Aorta (tissue), 5 donors: ENCODE measurements at places on chromosomes 2 and 18. TPM values are rescaled to one million over a fixed set of nuclear protein-coding genes. Genes with fewer than 3 reads are reported as not detected.

- no peak for DNase-seq
Observed at GRCh38 chr2:206993964-206994363, 54.6 kb downstream of the CPO start.

CYRIA gene
- total RNA-seq = 24.9 TPM

DNA sequence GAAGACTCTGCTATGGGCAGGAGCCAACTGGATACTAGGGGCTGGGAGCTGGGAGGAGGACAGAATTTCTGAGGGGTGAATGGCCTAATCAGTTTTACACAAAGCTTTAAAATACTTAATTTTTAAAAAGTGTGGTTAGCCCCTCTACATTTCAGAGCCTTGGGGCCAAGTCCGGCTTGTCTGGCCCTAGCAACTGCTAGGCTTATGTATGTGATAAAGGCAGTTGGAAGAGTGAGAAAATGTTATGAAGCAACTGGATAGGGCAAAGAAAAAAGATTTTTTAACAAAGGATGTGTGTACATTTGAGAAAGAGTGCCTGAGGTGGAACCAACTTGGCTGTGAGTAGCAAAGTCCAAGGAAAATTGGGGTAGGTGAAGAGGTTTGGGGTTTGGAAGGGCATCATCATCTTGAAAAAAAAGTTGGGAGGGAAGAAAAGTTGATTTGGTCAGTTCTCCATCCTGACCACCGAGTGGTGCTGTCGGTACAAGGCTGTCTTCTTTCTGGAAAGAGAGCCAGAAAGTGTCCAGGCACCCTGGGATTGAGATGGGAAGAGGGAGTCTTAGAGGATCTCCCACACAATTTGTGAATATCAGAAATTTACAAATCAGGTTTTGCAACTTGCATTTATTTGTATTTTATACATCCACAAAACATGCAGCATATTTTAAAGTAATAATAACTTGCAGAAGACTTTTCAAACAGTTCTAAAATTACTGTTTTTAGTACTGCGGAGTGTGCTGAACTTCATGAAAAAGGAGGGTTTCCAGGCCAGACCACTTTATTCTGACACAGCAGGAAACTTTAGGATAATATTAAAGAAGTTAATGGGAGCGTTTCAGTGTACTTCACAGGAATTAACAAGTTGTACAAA is 10.5 kb upstream of the CDK15 start:
- no peak for DNase-seq

- no peak for DNase-seq
Observed at GRCh38 chr2:175734686-175735085, 267.4 kb downstream of the LNPK start.

DNA sequence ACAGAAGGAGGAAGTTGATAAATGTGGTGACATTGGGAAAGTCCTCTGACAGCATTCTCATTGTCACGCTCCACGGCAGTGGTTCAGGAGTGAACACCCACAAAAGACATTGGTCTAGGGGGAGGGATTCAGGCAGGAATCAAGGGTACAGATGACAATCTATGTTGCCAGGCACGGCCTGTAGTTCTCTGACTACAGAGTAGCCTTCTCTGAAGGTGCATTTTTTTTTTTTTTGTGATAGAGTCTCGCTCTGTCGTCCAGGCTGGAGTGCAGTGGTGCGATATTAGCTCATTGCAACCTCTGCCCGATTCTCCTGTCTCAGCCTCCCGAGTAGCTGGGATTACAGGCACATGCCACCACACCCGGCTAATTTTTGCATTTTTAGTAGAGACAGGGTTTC is 7.4 kb upstream of the MOB1A start:
- DNase-seq = peak; percentile 73

CXCR1 gene
- total RNA-seq = 1.8 TPM

GRCh38 chr2:163191372-163191771 is 352.8 kb upstream of the KCNH7 start:
- no peak for DNase-seq

- DNase-seq = no peak
Observed at GRCh38 chr2:146123714-146124113, 1603.8 kb upstream of the ZEB2 start.

GRCh38 chr18:45851161-45851925 is 25.9 kb downstream of the SIGLEC15 start:
- no peak for DNase-seq

- no peak for DNase-seq
Observed at GRCh38 chr2:206801418-206802189, 36.2 kb downstream of the FASTKD2 start.

- no peak for DNase-seq
Observed at GRCh38 chr2:52862801-52863200, 904.8 kb upstream of the CHAC2 start.

DNA sequence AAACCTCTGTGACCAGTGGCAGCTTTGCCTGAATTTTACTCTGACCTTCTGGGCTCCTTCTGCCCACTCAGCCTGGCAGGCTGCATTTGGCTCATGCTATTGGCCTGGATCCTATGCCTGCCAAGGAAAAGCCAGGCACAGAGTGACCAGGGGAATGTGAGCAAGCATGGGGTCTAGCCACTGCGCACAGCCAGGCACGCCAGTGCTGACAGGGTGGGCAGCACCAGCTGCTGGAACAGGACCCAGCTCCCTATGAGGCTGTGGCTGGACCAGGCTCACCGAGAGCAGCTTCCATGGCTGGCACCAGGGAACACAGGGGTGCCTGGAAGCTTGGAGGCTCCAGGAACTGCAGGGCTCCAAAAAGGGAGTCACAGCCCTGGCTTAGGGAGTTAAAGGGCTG is 311.5 kb upstream of the SYT4 start:
- DNase-seq = peak; percentile 65
